ENCODE measurements at places on chromosomes 2 and 18.

GRCh38 chr18:11887328-11888128, 20.6 kb downstream of the MPPE1 start:
- DNase-seq: no peak

DNA sequence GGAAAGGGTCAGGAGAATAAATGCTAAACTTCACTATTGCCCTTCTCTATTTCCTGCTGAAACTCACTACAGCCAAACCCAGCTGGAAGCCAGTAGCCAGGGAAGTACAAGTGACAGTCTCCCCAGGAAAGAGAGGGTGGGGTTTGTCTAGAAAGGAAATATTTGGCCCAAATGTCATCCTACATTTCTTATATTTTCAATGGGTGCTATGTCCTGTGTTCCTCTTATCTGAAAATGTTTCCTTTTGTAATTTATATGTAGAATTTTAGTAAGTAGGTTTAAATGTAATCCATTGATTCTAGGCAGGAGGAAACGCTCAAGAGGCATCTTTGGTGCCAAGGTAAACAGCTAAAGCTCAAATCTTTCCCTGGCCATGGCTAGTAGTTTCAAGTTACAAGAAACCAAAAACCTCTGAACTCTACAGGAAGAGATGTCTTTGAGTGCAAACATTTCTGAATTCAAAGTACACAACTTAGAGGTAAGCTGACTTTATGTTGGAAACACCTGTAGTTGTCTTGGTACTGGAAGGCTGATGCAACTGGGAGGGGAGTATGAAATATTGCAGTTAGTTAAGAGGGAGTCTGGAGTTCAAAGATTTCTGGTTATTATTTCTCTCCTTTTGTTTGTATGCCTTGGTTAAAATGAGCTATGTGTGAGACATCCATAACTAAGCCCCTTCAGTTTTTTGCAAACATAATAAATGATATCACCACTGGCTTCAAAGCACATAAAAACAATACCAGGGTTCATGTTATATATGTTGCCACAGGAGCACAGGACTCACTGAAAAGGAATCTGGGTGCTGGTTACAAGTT, 356.1 kb upstream of the ZC3H15 start:
- DNase-seq: no peak

- DNase-seq: no peak
Observed at GRCh38 chr2:45131587-45131986, 122.3 kb upstream of the SIX2 start.

- no peak for DNase-seq
Observed at GRCh38 chr2:217481577-217481976, 521.2 kb downstream of the TNS1 start.

DNA sequence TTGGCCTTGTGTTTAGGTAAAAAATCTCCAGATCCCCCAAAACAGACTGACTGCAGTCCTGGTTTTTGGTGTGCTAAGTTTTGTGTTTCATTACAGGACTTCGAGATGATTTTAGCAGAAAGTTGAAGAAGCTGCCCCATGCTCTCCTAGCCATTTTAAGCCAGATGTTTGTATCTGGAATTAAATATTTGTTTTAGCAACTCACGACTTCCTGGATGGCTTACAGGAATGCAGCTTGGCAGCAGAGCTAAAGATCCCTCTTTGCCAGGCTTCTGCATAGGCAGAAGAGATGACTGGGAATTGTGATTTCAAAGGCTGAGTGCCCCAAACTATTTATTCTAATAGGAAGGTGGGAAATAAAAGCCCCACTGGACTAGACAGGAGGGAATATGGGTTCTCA, 31.1 kb downstream of the ONECUT2 start:
- DNase-seq: no peak

- DNase-seq: no peak
Observed at GRCh38 chr18:10194592-10194991, 259.8 kb upstream of the APCDD1 start.

GRCh38 chr2:104254017-104254416, 599.9 kb upstream of the POU3F3 start:
- no peak for DNase-seq

DNA sequence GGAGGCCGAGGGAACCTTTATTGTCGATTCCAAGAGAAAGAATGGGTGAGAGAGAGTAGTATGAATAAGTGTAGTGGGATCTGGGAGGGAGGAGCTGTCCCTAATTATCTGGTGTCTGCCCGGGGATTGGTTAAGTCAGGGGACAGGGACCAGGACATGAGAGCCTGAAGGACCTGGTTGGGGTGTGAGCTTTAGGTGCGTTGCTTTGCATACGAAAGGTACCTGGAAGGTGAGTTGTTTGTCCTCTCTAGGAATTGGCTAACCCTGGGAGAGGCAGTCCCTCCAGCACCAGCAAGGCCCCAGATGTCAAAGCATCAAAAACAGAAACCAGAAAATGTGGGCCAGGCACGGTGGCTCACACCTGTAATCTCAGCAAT, 48.1 kb upstream of the RPL31 start:
- DNase-seq: no peak

DNA sequence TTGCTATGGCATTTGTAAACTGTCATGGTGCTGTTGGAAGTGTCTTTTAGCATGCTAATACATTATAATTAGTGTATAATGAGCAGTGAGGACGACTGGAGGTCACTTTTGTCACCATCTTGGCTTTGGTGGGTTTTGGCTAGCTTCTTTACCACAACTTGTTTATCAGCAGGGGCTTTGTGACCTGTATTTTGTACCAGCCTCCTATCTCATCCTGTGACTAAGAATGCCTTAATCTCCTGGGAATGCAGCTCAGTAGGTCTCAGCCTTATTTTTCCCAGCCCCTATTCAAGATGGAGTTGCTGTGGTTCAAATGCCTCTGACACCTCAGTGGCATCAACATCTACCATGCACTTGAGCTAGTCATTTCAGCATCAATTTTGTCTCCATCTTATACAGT, 29.7 kb downstream of the LYPD6 start:
- DNase-seq: no peak

DNA sequence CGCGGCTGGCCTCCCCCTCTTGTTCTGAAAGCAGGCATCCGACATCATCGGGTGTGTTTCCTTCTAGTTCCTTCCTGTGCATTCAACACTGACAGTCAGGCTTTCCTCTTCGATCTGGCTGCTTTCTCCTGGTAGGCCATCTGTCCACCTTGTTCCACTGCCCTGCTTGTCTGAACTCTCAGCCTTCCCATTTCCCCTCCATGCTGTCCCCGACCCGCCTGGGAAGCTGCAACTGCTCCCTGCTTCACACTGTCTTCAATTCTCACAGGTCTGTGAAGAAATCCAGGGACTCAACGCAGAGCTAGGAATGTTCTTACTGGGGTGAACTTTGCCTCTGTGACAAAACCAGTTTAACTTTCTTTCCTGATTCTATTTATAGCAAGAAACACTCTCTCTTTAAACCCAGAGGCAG, 43.0 kb downstream of the KIF3C start:
- no peak for DNase-seq

GRCh38 chr18:65487569-65487968, 263.2 kb upstream of the CDH7 start:
- DNase-seq: no peak

GRCh38 chr18:13450289-13451212, 232.0 kb downstream of the LDLRAD4 start:
- no peak for DNase-seq

DNA sequence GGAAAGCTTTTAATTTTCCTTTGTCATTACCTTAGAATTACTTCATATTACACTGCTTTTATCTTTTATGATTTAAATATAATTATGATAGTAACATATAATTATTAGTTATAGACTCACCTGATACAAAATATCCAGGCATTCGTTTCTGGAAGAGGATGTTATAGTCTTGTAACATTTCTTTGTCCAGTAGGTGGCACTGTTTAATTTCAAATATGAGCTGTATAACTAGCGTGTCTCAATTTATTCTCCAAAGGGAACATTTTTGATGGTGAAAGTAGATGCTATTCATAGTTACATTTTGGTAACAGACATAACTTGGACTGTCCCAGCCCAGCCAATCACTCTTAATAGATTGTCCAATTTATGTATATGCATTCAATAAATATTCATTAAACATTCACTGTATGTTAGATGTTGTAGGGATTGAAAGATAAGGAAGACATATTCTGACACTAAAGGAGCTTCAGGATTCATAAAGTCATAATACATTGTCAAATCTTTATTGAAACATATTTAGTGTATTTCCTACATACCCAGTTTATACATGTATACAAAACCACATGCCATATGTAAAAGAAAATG, 19.2 kb downstream of the DAW1 start:
- DNase-seq: peak; percentile 25

DNA sequence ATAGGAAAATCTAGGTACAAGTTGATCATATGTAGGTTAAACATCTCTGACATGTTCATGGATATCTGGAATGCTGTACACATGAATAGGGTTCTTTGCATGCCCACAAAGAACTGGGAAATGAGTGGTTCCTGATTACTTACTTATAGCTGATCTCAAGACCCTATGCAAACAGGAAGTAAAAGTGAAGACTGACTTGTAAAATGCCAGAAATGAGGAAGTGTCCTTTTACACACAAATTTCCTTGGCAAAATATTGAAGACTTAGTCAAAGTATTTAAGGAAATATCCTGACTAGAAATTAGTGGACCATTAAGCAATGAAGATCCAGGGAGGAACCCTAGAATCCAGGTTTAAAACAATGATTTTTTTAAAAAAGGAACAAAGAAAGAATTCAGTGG, 203.7 kb upstream of the DLGAP1 start:
- no peak for DNase-seq

DNA sequence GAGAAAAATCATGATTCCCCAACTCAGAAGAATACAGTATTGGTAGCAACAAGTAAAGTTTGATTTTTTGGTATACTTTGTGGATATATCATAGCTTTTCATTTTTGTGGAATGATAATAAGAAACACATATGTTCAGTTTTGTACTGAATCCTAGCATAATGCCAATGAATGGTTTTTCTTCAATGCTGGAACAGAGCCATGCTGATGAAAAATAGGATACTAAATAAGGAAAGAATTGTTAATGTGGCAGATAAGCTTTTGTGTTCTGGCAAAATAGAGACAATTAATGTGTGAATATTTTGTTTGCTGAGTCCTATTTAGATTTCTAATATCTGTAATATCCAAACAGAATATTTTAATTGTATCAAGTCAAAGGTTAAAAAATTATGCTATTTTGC, 21.9 kb downstream of the CD28 start:
- DNase-seq: no peak

GRCh38 chr2:161161074-161161706, 962 bp downstream of the TANK start:
- no peak for DNase-seq

DNA sequence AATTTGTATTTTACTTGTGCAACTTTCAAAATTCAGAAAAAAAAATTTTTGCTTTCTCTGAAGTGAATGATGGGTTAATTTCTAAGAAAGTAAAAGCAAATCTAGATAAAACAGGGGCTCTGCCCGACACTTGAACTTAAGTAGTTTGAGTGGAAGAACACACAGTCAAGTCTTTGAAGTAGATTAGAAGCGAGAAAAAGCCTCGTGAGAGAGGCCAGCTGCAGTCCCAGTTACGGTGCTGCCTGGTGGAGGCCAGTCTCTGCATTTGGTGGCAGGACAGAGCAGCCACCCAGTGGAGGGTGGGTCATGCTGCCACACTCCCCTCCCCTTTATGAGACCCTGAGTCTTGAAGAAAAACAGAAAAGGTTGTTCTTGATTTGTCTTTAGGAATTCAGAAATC, 81.8 kb downstream of the INPP5D start:
- DNase-seq: no peak

DNA sequence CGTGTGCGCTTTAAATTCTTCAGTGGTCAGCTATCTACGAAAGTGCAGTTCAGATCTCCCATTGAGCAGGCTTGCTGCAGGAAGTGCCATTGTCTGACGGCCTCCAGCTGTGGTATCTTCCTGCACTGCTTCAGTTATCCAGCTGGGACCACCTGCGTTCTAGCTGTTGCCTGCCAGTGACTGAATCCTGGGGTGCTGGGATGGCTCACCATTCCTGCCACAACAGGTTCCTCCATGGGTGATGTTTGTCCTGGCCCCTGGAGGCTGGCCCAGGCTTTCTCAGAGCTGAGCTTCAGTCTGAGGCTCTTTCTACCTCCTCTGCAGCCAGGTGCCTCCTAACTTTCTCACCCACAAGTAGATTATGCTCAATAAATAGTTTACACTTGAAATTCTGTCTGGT, 498.5 kb upstream of the HS6ST1 start:
- peak; percentile 58 for DNase-seq

DNA sequence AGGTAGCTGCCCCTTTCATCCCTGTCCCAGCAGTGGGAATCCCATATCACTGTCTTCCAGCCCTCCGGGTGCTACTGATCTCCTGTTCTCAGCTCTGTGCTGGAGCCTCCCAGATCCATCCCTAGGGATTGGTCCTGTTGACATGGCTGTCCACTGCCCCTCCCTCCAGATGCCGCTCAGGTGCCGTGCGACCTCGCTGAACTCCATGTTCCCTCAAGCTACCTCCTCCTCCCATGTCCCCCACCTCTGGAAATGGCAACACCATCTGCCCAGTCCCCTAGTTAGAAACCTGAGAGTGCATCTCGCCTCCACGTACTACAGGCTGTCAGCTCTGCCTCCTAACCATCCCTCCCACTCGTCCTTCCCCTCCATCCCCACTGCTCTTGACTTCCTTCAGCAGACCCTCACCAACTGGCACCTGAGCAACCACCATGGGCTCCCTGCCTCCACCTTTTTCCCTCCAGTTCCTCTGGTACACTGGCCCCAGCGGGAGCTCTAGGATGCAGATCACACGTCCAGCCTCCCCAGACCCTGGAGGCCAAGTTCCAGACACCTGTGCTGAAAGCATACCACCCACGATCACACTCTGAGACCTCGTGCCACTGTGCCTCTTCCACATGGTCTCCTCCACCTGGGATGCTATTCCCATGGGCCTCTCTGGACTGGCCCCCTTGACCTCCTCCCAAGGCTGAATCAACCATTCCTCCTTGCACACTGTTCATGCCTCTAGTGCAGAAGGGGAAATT, 106.8 kb downstream of the KLHL29 start:
- DNase-seq: no peak

- no peak for DNase-seq
Observed at GRCh38 chr18:8801263-8801901, 96.0 kb downstream of the MTCL1 start.

- DNase-seq: no peak
Observed at GRCh38 chr18:23158058-23158457, 22.8 kb downstream of the CABLES1 start.

DNA sequence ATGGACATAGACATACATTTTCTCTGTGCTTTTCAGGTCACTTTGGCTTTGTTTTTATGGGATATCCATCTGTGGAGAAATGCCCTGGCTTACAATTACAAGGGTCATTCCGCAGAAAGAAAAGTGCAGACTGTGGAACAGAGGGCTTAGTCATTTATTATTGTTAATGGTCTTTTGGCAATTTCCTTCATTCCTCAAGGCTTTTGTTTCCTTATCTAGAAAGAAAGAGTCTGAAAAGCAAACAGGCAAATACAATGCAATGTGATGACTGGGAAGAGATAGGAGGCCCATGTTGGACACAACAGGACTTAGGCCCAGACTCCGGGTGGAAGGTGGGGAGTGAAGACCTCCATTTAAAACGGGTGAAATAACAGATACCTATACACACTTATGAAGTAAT, 129.5 kb upstream of the CAVIN2 start:
- no peak for DNase-seq
